Suprapubic skin (tissue), 4 donors: ENCODE measurements at places on chromosomes 16 and 17. TPM values are rescaled to one million over a fixed set of nuclear protein-coding genes. Genes with fewer than 3 reads are reported as not detected.

MRPL10 gene
- 32.5 TPM for total RNA-seq

RGS11 gene
- 0.45 TPM for total RNA-seq

CCL3 gene
- 0.79 TPM for total RNA-seq

NPIPA7 gene
- total RNA-seq: 9.6 TPM

CCDC78 gene
- total RNA-seq: not detected

NPIPA2 gene
- 4.0 TPM for total RNA-seq

RTN4RL1 gene
- total RNA-seq: 24.2 TPM

CHST4 gene
- total RNA-seq: not detected

CCL17 gene
- not detected for total RNA-seq

DHX58 gene
- 10.2 TPM for total RNA-seq

KRTAP17-1 gene
- total RNA-seq: not detected

P2RX1 gene
- total RNA-seq: 2.1 TPM

P2RX5 gene
- total RNA-seq: not detected

OR3A2 gene
- total RNA-seq: not detected

ATP1B2 gene
- total RNA-seq: 0.76 TPM

SRL gene
- total RNA-seq: 0.57 TPM

NPW gene
- 5.6 TPM for total RNA-seq

GSPT1 gene
- 66.9 TPM for total RNA-seq

FOXN1 gene
- 48.3 TPM for total RNA-seq
